CD4-positive, alpha-beta T cell treated with Interleukin-12 subunit alpha and Interleukin-12 subunit beta, for 1 hour (primary cell): ENCODE measurements at places on chromosomes 11 and 22.
A peak's percentile ranks its signal among the peaks of the same experiment; 100 is the strongest.

GRCh38 chr11:27697679-27698275 is 2.5 kb downstream of the BDNF start:
- no peak for DNase-seq

DNA sequence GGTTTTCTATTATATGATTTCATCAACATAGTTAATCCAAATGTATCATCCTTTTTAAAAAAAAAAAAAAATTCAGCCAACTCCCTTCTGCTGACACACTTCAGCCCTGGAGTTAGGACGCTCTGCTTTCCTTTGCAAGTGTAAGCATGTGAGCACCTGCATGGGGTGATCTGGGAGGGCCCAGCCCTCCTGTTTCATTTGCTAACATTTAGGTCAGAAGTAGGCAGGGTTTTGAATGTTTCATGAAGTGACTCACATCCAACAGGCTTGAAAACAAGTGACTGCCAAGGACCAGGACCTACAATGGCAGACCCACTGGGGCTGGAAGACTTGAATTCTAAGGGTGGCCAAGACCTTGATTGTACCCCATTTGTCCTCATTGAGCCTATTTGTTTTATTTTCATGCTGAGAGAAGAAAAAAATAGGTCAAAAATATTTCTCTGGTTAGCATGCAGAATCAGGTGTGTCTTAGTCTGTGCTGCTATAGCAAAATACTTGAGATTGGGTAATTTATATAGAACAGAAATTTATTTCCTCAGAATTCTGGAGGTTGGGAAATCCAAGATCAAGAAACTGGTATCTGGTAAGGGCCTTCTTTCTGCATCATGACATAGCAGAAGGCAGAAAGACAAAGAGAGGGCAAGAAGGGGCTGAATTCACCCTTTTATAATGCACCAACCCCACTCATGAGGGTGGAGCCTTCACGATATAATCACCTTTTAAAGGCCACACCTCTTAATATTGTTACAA is 137.6 kb downstream of the CD44 start:
- no peak for DNase-seq

DNA sequence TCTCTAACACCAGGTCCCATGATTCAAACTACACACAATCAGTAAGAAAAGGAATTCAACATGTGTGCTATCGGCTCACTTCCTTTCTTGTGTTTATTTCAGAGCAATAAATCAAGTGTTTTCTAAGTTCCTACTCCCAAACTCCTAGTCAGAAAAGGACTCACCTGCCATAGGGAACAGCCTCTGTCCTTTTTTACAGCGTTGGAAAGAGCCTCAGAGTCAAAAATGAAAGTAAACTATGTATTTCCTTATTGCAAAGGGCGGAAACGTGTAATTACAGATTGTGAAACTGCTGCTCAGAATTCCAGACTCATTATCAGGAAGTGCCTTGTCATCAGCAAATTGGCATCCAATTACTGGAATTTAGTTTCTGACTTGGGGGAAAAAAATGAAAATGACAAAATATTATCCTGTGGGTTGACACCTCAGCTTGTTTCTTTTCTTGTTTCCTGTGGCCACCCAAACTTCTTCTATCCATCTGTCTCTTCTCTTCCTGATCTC is at the start of gene CASP4:
TSS of gene CASP4 (minus strand) at position 220 of the 501 bp plus-strand sequence. CDS start at position 171, 49 bp downstream.
- DNase-seq, result peak; percentile 56

DNA sequence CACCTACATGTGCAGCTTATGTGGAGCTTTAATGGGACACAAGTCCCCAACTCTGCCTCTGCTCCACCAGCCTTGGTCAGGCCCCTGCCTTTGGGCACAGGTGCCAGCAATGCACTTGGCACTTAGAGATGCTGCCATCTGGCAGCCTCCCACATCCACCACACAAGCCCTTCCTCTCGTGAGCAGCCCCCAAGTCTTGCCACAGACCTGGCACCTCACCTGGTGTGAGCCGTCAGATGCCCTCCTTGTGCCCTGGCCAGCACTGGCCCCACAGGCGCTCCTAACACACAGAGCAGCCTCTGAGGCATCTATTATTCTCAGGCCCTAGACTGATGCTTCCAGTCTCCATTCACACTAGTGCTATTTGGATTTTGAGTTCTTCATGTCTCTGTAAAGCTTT is 24.5 kb upstream of the SERPIND1 start:
- no peak for DNase-seq

DNA sequence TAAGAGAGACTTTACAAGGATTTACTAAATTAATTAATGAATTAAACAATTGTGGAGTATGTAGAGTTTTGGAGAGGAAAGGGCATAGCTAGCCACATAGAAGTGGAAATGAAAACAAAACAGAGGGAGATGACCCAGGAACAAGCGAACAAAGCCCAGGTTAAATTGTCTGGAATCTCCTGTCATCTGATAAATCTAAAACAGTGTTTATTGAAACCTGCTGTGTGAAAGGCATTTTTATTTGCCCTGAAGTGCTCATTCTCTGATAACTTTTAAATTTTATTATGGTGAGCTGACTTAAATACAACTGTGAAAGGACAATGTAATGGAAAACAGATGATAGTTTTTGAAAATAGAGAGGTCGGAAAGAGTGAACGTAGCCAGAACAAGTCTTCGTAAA is 682.8 kb upstream of the KIRREL3 start:
- DNase-seq, result no peak

DNA sequence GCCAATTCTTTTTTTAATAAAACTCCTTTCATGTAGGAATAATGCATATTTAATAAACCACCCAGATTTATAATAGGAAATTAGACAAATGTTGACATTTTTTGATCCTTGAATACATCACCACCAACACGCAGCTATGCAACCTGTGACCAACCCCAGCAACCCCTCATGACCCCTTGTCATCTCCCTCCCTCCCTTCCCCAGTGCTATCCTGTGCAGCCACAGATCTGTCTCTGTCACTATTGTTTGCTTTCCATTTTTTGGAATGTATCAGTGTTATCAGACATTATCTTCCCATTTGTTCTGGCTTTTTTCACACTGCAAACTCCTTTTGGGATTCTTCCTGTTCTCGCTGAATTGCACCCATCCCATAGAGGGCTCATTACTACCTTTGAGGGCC is 114.1 kb downstream of the VPREB1 start:
- no peak for DNase-seq

DNA sequence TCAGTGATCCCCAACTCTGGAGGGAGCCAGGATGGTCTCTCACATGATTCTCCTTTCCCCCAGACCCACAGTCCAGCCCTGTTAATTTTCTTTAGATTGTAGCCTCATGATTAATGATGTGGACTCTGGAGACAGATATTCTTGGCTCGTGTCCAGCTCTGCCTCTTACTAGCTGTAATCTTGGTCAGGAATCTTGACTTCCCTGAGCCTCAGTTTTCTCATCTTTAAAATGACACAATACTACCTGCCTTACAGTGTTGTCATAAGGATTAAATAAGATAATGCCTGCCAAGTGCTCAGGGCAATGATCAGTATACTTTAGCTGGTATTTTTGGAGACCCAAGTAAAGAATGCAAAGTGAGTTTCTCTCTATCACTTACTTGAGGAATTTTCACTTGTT is 60.0 kb downstream of the SPECC1L start:
- no peak for DNase-seq

GRCh38 chr22:39621826-39622225 is 51.3 kb downstream of the CACNA1I start:
- DNase-seq, result no peak

DNA sequence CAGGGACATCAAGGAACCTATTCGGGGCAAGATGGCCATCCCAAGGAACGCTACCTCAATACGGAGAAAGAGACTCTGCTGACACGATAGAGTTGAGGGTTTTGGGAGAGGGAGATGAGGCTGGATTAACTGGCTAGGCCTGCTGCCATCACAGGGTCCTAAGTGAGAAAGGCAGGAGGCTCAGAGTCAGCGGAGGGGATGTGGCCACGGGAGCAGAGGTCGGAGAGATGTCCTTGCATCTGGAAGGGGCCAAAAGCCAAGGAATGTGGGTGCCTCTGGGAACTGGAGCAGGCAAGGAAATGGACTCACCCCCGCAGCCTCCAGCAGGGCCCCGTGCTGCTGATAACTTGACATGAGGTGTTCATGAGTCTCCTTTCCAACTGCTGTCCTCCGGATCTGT is 31.0 kb upstream of the RFPL3 start:
- no peak for DNase-seq

DNA sequence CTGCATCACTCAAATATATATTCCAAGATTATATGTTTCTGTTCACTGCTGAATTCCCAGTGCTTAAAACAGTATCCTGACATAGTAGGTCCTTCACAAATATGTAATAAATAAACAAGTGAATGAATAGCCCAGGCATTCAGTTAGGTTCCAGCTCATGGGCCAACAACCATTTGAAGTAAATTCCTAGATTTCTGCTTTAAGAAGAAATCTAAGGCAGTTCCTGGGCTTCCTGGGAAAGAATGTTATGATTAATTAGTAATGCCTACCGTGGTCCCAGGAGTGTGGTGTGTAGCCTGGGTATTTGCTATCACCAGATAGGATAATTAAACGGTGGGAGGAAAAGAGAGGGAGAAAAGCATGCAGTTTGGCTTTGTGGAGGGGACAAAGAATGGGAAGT is 576.8 kb downstream of the SOX6 start:
- no peak for DNase-seq

DNA sequence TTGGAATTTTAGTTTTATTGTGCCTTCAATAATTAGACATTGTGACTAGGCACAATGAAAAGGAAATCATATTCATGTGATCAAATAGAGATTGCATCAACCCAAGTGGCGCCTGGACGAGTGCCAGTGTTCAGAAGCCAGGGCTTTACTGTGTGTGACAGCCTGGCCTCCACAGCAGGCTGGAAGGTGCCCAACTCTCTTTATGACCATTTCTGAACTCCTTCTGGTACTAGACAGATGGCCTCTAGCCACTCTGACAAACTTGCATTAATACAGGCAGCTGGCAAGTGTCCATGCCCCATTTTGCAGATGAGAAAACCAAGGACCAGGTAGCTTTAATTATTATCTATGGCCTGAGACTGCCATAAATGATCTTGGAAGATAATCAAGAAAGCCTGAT is 8.3 kb upstream of the POU2AF1 start:
- no peak for DNase-seq

GRCh38 chr11:119509969-119510401 is 87.0 kb upstream of the THY1 start:
- DNase-seq, result peak; percentile 33

DNA sequence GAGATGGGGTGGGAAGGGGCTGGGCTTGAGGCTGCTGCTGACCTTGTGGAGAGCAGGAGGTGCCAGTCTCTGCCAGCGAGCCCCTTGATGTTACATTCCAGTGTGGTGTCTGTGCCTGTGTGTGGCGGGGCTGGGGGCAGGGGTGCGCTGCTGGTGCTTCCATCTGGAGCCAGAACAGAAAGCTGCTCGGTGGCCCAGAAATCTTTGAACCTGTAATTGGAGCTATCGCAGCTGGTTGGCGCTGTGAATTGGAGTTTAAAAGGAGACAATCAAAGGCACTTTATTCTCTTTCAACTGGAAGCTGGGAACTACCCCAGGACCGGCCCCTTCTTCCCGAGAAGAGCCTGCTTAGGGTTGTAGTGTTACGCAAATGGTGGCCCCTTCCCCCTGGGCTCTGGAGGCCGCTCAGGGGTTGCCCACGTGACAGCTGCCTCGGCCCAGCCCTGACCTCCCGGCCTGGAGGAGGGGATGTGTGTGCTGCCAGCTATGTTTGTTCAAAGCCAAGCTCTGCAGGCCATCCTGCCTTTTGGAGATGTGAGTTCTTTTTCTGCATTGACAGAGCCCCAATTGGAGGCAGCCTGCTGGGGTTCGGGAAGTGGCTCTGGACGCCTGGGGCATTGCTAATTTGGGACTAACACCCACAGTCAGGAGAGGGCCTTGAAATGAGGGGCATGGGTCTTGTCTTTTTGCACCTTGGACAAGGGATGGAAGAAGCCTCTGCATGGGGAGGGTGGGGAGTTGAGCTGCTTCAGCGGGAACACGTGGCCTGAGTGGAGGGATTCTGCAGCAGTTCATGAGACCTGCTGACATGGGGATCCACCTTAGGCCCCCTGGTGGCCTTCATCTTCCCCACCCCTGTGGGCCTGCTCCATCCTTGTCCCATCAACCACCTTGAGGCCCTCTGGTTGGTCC is 14.0 kb upstream of the ARSA start:
- no peak for DNase-seq

DNA sequence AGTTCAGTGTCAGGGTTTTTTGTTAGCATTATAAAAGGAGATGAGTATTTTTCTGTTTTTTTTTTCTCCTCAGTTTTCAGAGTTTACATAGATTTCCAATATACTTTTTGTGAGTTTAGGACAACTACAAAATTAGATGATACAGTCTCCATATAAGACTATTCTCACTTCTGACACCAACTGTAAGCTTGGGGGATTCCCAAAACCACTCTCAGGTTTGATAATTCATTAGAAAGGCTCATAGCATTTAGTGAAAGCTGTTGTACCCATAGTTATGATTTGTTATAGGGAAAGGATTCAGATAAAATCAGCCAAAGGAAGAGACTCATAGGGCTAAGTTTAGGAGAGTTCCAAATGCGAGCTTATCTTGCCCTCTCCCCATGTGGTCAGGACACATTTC is 24.1 kb downstream of the CUL5 start:
- DNase-seq, result no peak

DNA sequence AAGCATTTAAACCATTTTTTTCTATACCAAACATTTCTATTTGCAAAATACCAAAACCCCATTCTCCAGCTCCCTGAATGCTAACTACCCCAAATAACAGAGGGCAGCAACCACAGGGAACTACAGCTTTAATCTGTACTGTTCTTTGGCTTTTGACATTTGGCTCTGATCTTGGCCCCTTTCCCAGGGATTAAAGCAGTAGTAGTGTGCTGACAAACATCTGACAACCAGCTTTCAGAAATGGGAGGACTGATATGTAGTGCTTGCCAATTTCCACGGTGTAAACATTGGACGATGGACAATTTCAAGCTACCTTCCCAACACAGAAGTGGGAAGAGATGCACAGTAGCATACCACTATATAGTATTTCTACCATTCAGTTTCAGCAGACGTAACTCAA is 88.4 kb upstream of the TEAD1 start:
- no peak for DNase-seq

DNA sequence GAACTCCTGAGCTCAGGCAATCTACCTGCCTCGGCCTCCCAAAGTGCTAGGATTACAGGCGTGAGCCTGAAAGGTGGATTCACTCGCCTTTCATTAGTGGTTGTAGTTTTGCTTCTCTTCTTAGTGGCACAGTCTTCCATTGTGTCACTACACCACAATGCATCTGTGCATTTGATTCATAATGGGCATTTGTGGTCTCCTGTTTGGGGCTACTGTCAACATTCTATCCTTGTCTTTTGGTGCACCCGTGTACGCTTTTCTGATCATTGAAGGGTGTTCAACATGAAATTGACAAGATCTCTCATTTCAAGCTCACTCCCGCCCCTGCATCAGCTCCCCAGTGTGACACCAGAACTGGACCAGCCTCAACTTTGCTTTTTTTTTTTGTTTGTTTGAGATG is 2.0 kb upstream of the SYT12 start:
- no peak for DNase-seq

DNA sequence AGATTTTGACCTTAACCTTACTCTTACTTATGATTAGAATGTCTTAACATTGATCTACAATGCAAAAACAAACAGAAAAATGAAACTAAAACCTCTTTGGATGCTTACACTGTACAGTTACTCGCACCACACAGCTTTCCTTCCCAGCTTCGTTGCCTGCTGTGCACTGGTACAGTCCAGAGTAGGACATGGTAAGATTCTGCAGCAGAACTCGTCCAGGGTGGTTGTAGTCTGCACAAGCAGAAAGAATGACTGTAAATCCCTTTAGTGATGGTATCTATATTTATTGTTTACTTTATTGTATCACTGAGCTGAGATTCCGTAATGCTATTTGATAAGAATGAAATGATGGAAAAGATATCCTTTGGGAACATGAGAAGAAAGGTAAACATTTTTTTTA is 21.0 kb upstream of the HSPA8 start:
- peak; percentile 26 for DNase-seq

GRCh38 chr11:48103621-48104567 is 112.7 kb upstream of the OR4B1 start:
- no peak for DNase-seq
